Activated CD4-positive, alpha-beta T cell treated with anti-CD3 and anti-CD28 coated beads, Interleukin-10, Interleukin-2, amounts not matched to agents 100 ng/mL and 50 ng/mL, durations not matched to agents 16 hours and 8 hours (primary cell): ENCODE measurements at places on chromosomes 11 and 22.

DNA sequence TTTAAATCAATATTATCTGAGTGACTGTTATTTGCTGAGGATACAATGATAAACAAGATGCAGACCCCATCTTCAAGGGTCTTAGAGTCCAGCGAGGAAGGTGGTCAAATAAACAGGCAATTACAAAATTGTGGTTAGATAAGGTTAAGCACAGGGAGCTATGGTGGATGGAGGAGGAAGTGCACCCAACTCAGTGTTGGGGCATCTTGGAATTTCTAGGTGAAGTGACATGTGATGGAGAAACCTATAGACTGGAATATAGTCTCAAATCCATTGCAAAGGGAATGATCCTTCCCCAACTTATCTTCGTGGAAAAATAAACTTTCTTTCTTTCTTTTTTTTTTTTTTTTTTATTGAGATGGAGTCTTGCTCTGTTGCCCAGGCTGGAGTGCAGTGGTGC lies 3.4 kb upstream of the PTPRJ start:
- no peak for DNase-seq

GRCh38 chr22:33389936-33390335 lies 331.8 kb upstream of the SYN3 start:
- DNase-seq = no peak

GRCh38 chr11:118059246-118059940 lies 17.5 kb upstream of the TMPRSS4 start:
- no peak for DNase-seq

GRCh38 chr11:76599041-76600013 lies 71.2 kb downstream of the LRRC32 start:
- DNase-seq = no peak

GRCh38 chr11:69698362-69698761 lies 5.5 kb downstream of the FGF19 start:
- DNase-seq = no peak

DNA sequence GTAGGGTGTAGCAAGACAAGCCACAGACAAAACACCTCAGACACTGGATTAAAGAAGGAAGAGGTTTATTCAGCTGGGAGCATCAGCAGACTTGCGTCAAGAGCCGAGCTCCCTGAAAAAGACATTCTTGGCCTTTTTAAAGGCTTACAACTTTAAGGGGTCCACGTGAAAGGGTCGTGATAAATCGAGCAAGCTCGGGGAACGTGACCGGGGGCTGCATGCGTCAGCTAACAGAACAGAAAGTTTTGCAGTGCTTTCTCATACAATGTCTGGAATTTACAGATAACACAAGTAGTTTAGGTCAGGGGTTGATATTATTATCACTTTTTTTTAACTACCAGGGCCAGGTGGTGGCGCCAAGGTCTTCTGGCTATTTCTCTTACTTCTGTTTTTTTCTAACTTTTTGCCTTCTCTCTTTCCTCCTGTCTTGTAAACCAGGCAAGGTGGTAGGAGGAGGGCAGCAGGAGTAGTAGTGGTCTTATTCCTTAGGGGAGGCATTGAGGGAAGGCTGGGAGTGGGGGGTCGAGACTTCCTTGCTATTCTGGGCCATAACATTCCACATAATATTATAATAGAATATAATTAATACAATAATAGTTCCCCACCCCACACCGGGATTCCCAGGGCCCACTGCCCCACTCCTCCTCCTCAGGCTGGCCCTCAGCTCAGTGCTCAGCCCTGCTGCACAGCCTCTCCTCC lies 587 bp upstream of the ALDH3B1 start:
- no peak for DNase-seq

GRCh38 chr11:93718057-93718563 lies 23.2 kb downstream of the TAF1D start:
- peak; percentile 51 for DNase-seq

DNA sequence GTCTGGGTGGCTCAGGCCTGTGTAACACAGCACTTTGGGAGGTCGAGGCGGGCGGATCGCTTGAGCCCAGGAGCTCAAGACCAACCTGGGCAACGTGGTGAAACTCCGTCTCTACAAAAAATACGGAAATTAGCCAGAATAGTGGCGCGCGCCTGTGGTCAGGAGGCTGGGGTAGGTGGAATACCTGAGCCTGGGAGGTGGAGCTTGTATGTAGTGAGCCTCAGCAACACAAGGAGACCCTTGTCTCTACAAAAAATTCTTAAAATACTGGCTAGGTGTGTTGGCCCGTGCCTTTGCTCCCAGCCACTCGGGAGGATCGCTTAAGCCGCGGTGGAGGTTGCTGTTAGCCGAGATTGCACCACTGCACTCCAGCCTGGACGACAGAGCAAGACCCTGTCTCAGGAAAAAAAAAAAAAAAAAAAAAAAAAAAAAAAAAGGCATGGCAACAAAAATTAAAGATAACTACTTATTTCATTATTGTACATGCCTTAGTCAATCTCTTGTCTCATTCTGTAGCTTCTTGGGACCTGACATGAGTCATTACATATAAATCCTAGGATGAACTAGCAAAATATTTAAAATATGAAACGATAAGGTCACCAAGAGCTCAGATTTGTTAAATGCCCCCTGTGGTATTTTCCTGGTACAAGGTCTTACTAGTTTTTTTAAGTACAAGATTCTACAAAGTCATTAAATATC lies 1.1 kb downstream of the TAF1D start:
- DNase-seq = peak; percentile 67
